WTC11 (cell line): ENCODE measurements at places on chromosomes 5 and 9.

DNA sequence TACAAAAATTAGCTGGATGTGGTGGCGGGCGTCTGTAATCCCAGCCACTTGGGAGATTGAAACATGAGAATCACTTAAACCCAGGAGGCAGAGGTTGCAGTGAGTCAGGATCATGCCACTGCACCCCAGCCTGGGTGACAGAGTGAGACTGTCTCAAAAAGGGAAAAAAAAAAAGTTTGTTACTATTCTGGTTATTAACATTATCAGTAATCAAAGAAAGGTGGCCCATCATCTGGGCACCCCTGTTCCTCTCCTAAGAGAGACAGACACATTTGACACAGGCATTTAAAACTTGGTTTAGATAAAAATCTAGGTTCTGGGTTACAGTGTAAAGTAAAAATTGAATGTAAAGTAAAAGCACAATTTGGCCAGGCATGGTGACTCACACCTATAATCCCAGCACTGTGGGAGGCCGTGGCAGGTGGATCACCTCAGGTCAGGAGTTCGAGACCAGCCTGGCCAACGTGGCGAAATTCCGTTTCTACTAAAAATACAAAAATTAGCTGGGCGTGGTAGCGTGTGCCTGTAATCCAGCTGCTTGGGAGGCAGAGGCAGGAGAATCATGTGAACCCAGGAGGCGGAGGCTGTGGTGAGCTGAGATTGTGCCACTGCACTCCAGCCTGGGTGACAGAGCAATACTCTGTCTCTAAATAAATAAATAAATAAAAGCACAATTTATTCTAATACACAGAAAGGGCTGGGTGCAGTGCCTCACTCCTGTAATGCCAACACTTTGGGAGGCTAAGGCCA is 16.7 kb upstream of the PHYHD1 start:
- no peak for DNase-seq

GRCh38 chr5:127796211-127796610 is 93.0 kb downstream of the CCDC192 start:
- no peak for DNase-seq

GRCh38 chr5:73306741-73307275 is 133.8 kb downstream of the TMEM174 start:
- no peak for DNase-seq

DNA sequence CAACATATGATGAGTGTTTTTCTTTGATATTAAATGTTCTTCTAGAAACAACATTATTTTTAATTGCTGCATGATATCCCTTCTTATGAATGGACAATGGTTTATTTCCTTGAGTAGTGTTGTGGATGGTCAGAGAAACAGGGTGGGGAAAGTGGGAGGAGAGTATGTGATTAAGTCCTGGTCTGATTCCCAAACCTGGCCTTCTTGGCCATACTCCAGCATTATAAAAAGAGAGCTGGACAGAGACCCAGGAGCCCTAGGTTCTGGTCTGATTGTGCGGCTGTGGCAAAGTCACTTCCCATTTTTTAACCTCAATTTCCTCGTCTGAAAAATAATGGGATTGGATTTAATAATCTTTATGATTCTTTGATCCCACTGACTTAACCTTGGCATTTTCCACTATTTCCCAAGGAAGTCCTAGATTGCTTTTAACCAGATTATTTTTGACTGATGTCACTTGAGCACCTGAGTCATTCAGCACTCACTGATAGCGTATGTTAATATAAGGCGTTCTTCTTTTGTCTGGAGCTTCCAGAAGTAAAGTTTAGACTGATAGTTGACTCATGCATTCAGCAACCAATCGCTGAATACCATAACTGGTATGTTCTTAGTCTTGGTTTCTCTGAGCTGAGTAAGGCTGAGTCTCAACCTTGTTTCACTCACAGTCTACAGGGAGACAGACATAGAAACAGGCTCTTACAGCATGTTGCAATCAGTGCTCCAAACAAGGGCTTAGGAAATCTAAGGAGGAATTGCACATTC is 26.2 kb downstream of the OSMR start:
- no peak for DNase-seq

- DNase-seq: no peak
Observed at GRCh38 chr5:73118391-73118973, 1.9 kb upstream of the TMEM171 start.

DNA sequence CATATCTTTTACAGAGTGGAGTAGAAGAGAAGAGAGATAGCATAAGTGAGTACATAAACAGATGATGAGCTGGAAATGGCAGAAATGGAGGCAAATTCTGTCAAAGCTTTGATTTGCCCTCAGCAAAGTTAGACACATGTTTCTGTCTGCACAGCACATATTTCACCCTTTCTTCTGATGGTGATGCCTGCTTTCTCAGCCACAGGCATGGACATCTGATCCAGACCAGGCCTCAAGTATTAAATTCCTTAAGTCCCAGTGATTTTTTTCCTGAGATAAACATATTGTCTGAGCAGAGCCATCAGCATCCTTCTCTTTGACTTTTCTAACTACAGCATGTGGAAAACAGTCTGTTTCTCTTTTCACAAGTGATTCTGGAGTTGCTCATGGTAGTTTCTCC is 409.8 kb downstream of the MAN2A1 start:
- DNase-seq: no peak

DNA sequence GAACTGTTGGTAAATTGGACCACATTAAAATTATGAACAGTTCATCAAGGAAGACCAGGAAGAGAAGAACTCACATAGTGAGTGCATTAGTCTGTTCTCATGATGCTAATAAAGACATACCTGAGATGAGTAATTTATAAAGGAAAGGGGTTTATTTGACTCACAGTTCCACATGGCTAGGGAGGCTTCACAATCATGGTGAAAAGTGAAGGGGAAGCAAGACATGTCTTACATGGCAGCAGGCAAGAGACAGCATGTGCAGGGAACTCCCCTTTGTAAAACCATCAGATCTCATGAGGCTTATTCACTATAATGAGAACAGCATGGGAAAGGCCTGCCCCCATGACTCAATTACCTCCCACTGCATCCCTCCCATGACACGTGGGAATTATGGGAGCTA is 135.9 kb upstream of the MAN2A1 start:
- DNase-seq: no peak

DNA sequence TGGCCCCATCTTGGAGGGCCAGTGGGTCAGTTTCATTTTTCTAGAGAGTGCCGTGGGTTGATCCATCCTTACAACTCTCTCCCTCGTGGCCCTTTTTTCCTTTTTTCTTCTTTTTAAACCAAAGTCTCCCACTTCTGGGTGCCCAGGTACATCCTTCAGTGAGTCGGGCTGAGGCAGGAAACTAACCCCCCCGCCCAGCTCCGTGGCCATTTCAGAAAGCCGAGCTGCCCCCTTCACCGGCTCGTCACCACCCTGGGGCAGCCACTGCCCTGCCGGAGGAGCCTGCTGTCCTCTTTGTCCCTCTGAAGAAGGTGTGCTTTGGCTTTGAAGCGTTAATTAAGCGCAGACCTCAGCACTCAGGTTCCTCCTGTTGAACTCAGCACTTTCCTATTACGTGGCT is 5.2 kb downstream of the CFAP77 start:
- no peak for DNase-seq

GRCh38 chr5:167843881-167844572 is 447.4 kb upstream of the WWC1 start:
- no peak for DNase-seq

DNA sequence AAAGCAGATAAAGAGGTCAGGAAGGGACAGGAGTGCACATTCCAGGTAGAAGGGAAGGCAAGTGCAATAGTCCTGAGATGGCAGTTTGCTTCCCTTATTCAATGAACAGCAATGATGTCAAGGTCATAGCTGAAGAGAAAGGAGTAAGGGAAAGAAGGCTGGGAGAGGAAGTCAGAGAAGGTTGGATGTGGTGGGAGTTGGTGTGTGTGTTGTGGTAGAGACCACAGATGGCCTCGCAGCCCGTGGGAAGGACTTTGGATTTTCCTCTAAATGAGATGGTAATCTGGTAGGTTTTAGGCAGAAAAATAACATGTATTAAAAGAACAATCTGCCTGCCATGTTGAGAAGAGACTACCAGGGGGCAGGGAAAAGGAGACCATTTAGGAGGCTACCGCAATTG is 25.1 kb upstream of the LPAR1 start:
- DNase-seq: no peak

GRCh38 chr9:129006328-129007034 is 21.6 kb downstream of the SH3GLB2 start:
- DNase-seq: peak; percentile 80

- DNase-seq: no peak
Observed at GRCh38 chr5:172896465-172896864, 62.4 kb downstream of the ERGIC1 start.
